Fibroblast of skin of back (primary cell): ENCODE measurements at places on chromosomes 6 and 20.

GRCh38 chr6:99530627-99531026 lies 15.4 kb upstream of the USP45 start:
- no peak for DNase-seq

DNA sequence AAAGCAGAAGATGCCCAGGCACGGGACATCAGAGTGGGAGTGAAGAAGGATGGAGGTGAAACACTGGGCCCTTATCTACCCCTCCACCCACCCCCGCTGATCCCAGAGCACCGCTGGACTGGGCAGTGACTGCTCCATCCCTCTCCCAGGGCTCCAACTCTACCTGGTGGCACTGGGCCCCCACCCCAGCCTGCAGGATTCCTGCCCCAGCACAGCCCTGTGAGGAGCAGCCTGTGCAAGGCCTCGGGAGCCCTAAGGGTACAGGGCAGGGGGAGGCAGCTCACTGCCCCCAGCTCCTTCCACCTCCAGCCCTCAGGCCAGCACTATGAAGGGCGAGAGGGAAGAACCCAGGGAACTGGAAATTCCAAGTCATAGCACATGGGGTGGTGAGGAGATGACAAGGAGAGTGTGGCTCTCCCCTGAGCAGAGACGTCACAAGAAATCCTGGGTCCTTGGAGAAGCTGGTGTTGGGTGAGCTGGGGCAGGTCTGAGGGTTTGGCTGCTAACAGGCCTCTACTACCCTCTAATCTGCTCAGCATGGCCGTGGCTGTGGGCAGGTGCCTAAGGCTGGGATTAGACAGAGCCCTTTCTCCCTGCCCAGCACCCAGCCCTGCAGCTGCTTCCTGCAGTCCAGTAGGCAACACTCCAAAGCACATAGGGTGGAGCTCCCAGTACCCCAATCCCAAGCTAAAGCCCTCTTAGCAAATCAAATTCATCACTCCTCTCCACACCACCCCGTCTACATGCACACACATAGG lies 3.5 kb downstream of the CST3 start:
- no peak for DNase-seq

DNA sequence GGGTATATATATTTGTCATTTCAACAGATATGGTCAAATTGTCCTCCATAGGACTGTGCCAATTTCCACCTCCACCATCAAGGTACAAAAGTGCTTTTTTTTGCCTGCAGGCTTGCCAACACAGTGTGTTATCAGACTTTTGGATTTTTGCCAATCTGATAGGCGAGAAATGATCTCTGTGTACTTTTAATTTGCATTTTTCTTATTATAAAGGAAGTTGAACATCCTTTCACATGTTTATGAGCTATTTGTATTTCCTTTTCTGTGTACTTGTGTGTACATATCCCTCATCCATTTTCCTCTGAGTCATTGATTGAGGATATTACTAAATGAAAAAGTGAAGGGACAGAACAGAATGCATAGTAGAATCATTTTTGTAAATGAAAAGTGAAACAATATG lies 39.0 kb upstream of the PTPN1 start:
- no peak for DNase-seq

DNA sequence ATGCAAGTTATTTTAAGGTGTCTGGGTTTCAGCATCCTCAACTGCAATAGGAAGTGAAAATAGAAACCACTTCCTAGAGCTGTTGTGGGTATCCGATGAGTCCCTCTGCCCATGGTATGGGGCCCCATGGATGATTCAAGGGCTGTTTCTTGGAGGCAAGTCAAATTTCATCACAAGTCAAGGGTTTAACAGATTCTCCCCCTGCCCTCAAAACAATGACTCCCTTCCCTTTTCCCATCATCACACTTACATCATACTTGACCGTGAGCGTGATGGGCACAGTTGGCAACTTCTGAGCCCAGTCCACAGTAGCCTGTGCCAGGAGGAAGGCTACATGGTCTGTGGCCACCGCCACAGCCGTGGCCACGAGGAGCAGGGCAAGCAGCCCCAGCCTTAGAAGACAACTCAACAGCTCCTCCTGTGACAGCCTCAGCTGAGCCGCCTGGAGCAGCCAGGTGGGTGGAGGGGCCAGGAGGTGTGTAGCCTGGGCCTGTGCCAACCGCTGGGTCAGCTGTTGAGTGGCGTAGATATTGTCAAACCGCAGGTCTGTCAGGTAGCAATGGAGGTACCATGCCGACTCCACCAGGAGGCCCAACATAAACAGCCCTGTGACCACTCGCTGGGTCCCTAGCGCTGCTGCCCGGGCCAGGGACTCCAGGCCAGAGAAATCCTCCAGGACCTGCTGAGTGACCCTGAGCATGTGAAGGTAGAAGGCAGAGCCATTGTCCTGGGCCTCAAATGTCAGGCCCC lies 5.2 kb downstream of the OCSTAMP start:
- no peak for DNase-seq

DNA sequence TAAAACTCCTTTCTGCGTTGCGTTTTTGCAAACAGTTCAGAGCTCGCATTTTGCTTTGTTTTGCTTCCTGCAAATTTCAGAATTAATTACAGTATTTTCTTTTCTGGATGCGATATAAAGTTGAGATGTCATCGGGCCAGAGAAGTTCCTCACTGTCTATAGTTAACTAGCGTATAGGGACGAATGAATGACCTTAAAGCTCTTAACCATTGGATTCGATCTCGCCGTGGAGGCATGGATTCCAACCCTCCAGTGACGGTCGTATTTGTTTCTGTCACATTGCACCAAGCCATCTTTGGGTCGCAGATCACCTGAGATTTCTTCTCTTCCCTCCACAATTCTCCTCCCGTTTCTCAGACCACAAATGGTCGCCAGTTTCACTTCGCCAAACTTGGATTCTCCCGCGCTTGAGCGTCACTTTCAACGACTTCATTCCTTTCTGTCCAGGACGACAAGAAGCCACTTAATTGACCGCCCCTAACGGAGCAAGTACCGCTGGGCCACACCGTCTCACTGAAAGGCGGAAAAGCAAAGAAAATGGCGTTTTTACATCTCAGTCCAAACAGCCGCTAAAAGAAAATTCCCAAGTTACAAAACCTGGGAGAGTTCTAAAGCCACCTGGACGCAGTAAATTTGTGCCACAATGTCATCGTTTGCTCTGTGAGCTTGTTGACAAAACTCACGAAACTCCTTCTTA lies 85.3 kb upstream of the ZNF184 start:
- DNase-seq, result no peak

GRCh38 chr6:160974304-160974771 lies 17.2 kb upstream of the MAP3K4 start:
- peak; percentile 86 for DNase-seq

DNA sequence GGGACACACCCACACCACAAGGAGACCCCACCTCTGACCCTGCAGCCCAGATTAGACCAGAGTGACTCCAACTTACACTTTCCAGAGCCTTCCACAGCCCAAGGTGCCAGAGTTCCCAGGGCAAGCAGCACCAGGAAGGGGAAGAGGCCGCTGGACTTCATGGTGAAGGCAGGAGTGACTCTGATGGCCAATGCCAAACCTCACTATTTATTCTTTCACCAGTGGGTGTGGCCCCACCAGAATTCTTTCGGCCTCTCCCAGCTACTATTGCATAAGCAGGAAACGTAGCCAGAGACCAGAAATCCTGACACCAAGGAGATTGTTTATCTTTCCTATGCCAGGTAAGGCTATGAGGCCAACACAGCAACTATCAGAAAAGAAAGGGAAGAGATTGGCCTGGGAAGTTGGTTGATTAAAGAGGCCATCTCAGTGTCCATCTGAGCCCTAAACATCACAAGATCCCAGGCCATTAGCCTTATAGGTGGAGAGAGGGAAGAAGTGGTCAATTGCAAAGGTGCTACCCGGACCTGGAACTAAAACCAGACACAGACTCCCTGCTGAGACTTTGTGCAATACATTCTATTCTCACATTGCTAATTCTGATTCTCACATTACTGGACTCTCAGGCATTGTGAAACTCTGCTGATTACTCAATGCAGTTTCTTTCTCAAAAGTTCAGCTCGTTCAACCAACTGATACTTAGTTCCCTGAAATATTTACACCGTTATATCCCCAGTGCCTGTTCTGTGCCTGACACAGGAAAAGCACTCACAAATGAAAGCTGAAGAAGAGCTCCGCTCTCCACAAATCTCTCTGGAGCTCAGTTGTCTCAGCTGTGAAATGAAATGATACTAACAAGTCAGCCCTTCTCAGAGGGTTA lies at the start of gene SLPI:
Gene SLPI, minus strand, starts transcription at position 182 of the 880 bp plus-strand sequence. Its CDS starts 21 bp downstream, at position 161.
- DNase-seq, result no peak

GRCh38 chr6:122833021-122833491 lies 44.0 kb downstream of the SMPDL3A start:
- DNase-seq, result no peak

DNA sequence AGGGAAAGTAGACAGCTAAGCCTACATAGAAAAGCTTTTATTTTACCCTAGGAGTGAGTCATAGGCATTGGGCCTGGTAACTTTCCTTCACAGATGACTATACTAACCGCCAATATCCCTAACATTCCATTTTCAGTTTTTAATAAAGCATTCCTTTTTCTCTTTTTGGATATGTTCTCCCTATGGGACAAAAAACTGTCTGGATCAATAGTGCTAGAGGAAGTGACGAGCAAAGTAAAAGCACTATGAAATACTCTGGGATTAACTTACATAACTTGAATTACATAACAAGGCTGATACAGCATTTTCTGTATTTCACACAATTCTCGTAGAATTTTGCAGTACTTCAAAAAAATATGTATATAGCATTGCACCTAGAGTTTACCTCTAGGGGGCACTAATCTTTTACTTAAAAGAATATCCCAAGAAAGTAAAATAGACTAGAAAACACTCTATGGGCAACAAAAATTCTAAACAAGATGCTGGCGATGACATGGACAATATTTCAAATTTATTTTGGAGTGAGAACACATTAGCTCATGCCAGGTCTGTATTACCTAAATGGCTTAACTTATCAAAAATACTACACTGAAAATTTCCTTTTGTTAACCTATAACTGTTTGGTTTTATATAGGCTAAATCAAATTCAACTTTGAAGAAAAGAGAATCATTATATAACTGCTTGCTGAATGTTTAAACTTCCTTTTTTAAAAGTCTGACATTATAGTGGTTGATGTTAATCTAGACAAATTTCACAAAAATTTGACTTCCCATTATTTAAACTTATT lies 66.3 kb upstream of the DST start:
- DNase-seq, result peak; percentile 74

GRCh38 chr6:13488015-13488895 lies 855 bp upstream of the GFOD1 start:
- DNase-seq, result peak; percentile 27
